ENCODE measurements at places on chromosomes 7 and 10. TPM values are rescaled to one million over a fixed set of nuclear protein-coding genes. Genes with fewer than 3 reads are reported as not detected.

The ZNF365 gene
- polyA plus RNA-seq: 0.48 TPM

The PIK3AP1 gene
- polyA plus RNA-seq: 5.7 TPM

The NEUROD6 gene
- polyA plus RNA-seq: 1.6 TPM

The GPNMB gene
- polyA plus RNA-seq: 6.0 TPM

The CALHM3 gene
- polyA plus RNA-seq: 0.13 TPM

The CTAGE6 gene
- polyA plus RNA-seq: not detected

The PDE6C gene
- polyA plus RNA-seq: 0.55 TPM

The SORCS3 gene
- 1.7 TPM for polyA plus RNA-seq

The SPDYE18 gene
- polyA plus RNA-seq: 1.2 TPM

The SYT15 gene
- polyA plus RNA-seq: 2.5 TPM

The CFAP69 gene
- polyA plus RNA-seq: 8.1 TPM

The LRRC18 gene
- 0.24 TPM for polyA plus RNA-seq

The MEIG1 gene
- 0.33 TPM for polyA plus RNA-seq

The PPP1R17 gene
- not detected for polyA plus RNA-seq

The CTTNBP2 gene
- polyA plus RNA-seq: 4.6 TPM

The CYP3A7 gene
- polyA plus RNA-seq: 1.8 TPM

The KLF6 gene
- polyA plus RNA-seq: 116 TPM

The HILPDA gene
- 17.3 TPM for polyA plus RNA-seq

The CCL26 gene
- polyA plus RNA-seq: 0.12 TPM

The BTBD16 gene
- 0.79 TPM for polyA plus RNA-seq

The LOXL4 gene
- polyA plus RNA-seq: 4.0 TPM

The NAT16 gene
- 0.21 TPM for polyA plus RNA-seq

The DENND2A gene
- polyA plus RNA-seq: 12.2 TPM

The FAM25C gene
- not detected for polyA plus RNA-seq

The MXI1 gene
- polyA plus RNA-seq: 22.9 TPM

The LLCFC1 gene
- polyA plus RNA-seq: 6.6 TPM

The MMRN2 gene
- 7.2 TPM for polyA plus RNA-seq

The SYNPO2L gene
- 0.51 TPM for polyA plus RNA-seq

The RABGEF1 gene
- polyA plus RNA-seq: 25.0 TPM

The C10orf105 gene
- 0.27 TPM for polyA plus RNA-seq

The ZNF503 gene
- polyA plus RNA-seq: 17.8 TPM

The LRRN3 gene
- polyA plus RNA-seq: 7.1 TPM

The GPC2 gene
- polyA plus RNA-seq: 3.9 TPM

The GIMAP6 gene
- polyA plus RNA-seq: 10.7 TPM

The KAZALD1 gene
- polyA plus RNA-seq: 29.0 TPM

The NKX2-3 gene
- polyA plus RNA-seq: 22.1 TPM

The CALCR gene
- 0.34 TPM for polyA plus RNA-seq

The GCK gene
- polyA plus RNA-seq: 2.3 TPM

The CACUL1 gene
- 24.1 TPM for polyA plus RNA-seq

The RNLS gene
- 19.5 TPM for polyA plus RNA-seq

The SPDYE2 gene
- polyA plus RNA-seq: 3.2 TPM

The LIPK gene
- polyA plus RNA-seq: not detected

The EIF5AL1 gene
- polyA plus RNA-seq: 0.39 TPM

The ZNF479 gene
- polyA plus RNA-seq: not detected

The PRKCQ gene
- 3.7 TPM for polyA plus RNA-seq

The VIPR2 gene
- polyA plus RNA-seq: 1.4 TPM

The TMUB1 gene
- polyA plus RNA-seq: 61.8 TPM

The NUTM2B gene
- polyA plus RNA-seq: 1.3 TPM

The NPC1L1 gene
- polyA plus RNA-seq: 63.9 TPM

All from large intestine (tissue), 12 donors.